Ovary (tissue), 10 donors: ENCODE measurements at places on chromosomes 11 and 22.

GRCh38 chr11:66151273-66151672 is 81.2 kb downstream of the PACS1 start:
- no peak for DNase-seq

- no peak for DNase-seq
Measured at GRCh38 chr11:30016588-30017363, at the start of gene KCNA4. Gene KCNA4 (minus strand): TSS chr11:30017030. CDS start chr11:30012678, 4,352 bp downstream.

DNA sequence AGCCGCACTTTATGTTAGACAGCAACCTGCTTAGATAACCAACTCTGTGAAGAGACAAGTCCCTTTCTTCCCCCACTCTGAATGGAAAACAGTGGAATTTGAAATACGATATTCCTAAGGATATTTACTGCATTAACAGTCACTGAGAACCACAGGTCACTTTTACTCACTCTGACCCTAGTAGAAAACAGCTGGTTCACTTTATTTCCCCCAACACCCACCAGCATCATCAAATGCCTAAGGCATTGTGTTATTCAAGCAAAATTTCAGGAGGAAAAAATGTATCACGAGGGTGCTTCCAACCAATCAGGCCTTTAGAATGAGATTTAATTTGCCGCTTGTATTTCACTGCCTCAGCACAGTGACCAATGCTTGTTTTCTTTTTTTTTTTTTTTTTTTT is 1134.1 kb upstream of the CCDC90B start:
- DNase-seq: no peak

GRCh38 chr11:114447892-114448291 is 8.6 kb downstream of the REXO2 start:
- DNase-seq: no peak

DNA sequence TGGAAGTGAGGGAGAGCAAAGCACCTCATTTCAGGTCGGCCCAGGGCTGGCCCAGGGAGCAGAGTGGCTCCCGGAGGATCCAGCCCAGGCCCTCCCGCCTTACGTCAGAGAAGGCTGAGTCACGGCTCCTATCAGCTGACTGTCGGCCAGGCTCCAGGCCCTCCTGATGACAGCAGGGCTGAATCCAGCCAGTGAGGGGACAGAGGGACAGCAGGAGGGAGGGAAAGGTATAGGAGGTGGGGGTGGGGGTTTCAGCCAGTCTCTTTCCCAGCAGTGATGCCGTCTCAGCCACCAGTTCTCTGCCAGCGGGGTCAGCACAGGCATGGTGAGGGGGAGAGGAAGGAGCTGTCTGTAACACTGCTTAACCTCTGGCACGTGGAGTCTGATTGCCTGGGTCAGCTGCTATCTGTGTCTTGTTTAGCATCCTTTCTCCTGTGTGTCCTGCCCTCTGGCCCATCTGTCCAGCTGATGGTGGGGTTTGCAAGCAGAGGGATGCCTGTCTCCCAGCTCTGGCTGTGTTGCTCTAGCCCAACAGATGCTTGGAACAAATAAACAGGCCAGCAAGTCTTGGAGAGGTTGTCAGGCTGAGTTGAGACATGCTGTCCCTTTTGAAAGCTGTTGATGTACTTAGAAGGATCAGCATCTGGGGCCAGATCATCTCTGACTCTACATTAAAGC is 74.0 kb downstream of the ADAMTS15 start:
- peak; percentile 94 for DNase-seq

- DNase-seq: no peak
Measured at GRCh38 chr11:75481223-75481921, 44.4 kb downstream of the GDPD5 start.
